K562 (cell line): ENCODE measurements at places on chromosomes 1 and 21.

DNA sequence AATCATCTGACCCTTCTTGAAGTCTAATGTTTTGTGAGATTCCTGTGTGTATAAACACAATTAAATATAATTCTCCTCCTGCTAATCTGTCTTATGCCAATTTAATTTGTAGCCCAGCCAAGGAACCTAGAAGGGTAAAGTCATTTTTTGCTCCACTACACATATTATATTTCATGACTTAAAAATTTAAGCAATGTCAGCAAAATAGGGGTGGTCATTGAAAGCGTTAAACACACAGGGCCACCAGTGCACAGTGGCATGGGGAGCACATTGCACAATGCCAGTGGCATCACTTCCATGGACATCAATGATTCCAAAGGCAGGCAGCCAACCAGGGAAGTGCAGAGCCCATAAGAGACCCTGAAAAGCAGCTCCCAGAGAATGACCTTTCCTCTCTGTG, 166.1 kb downstream of the AJAP1 start:
- no peak overlapping the region for H3K27ac ChIP-seq
- no peak overlapping the region for H3K4me3 ChIP-seq
- no peaks in the 10 kb centered on the region for H3K36me3 ChIP-seq

DNA sequence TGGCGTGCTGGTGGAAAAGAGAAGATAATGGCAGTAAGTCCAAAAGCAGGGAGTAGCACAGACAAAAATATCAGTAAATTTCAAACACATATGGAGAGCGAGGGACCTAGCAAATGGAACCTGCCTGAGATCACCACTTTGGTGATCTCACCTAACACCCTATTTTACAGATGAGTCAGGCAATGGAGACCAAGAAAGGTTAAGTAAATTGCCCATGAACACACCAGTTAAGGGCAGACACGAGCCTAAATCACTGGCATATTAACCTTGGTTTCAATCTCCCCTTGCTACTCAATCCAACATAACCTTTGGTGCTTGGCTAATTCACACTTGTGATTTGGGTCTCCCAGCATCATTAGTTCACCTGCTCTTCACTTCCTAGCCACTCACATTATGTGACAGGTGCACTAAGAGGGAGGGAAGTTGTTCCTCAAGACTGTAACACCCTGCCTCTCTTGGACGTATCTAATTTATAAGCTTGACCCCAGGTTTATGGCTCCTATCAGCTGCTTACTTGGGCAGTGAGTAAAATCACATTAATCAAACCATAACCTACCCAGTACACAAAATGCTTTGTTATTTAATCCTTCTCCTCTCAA, 11.5 kb downstream of the ZNF697 start:
- no peak overlapping the region for H3K4me3 ChIP-seq
- no peak overlapping the region for H3K27ac ChIP-seq
- DNase-seq = no peak
- peaks cover 2% of the 10 kb centered on the region; the same call in 1 of the 2 replicates for H3K4me1 ChIP-seq
- no peaks in the 10 kb centered on the region for H3K36me3 ChIP-seq

GRCh38 chr1:157969697-157970485, 23.6 kb upstream of the KIRREL1 start:
- no peak overlapping the region for H3K4me3 ChIP-seq
- no peaks in the 10 kb centered on the region for H3K27me3 ChIP-seq
- DNase-seq = peak; percentile 41
- no peaks in the 10 kb centered on the region for H3K4me1 ChIP-seq
- H3K36me3 ChIP-seq = no peaks in the 10 kb centered on the region

GRCh38 chr1:186194107-186194756, 180.8 kb downstream of the TPR start:
- H3K27me3 ChIP-seq = no peaks in the 10 kb centered on the region
- peak overlapping the region; percentile 72; the same call in 1 of the 3 replicates for H3K27ac ChIP-seq
- H3K4me3 ChIP-seq = no peak overlapping the region
- H3K36me3 ChIP-seq = no peaks in the 10 kb centered on the region
- no peak for DNase-seq

- H3K4me1 ChIP-seq = no peaks in the 10 kb centered on the region
- H3K27ac ChIP-seq = no peak overlapping the region
- H3K4me3 ChIP-seq = no peak overlapping the region
- DNase-seq = peak; percentile 27
These were observed 23.2 kb upstream of the H6PD start for GRCh38 chr1:9211291-9211811.

GRCh38 chr1:84763912-84764680, 73.8 kb upstream of the SSX2IP start:
- H3K27me3 ChIP-seq = peaks cover 20% of the 10 kb centered on the region; the same call in 2 of the 3 replicates
- no peaks in the 10 kb centered on the region for H3K4me1 ChIP-seq
- H3K4me3 ChIP-seq = no peak overlapping the region
- H3K36me3 ChIP-seq = no peaks in the 10 kb centered on the region
- no peak for DNase-seq

DNA sequence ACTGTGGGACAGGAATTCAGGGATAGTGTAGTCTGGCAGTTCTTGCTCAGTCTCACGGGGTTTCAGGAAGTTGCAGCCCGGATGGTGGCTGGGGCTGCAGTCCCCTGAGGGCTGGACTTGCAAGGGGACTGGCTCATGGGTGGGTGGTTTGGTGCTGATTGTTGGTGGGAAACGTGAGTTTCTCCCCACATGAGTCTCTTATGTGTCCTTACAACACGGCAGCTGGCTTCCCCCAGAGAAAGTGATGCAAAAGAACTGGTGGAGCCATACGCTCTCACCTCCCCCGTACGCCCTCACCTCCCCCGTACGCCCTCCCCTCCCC, 64.9 kb downstream of the EVA1C start:
- no peak for DNase-seq
- peaks cover 26% of the 10 kb centered on the region for H3K27me3 ChIP-seq
- H3K4me3 ChIP-seq = no peak overlapping the region
- H3K27ac ChIP-seq = no peak overlapping the region
- no peaks in the 10 kb centered on the region; the same call in 1 of the 2 replicates for H3K4me1 ChIP-seq

DNA sequence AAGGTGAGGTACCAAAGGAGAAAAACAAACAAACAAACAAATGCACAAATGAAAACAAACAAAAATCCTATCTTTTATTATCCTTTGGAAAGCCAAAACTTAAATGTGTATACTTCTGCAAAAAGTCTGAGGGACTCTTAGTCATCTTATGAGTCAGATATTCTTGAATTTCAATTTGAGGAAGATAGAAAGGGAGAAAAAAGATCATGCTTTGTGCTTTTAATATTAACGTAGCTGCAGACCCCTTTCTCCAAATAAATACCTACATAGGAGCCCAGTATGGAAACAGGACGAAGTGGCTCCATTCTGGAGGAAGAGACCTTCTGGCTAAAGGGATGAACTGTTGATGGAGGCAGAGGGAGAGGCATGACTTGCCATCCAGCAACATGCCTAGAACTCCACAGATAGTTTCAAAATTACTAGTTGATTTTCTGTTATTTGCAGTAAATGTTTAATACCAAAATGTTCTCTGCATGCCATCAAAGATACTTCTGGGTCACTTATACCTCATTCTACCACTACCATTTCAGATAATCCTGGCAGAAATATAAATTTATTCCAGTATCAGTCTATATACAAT, 25.4 kb downstream of the NUP210L start:
- no peak for DNase-seq
- H3K4me1 ChIP-seq = no peaks in the 10 kb centered on the region
- H3K4me3 ChIP-seq = no peak overlapping the region
- no peak overlapping the region for H3K27ac ChIP-seq
